A549 treated with dexamethasone at 1 μM for 4 hours (cell line): ENCODE measurements at places on chromosomes 3 and 15. TPM values are rescaled to one million over a fixed set of nuclear protein-coding genes. Genes with fewer than 3 reads are reported as not detected.

STRA6 gene
- total RNA-seq = 44.2 to 82.1 TPM (median 71.9 TPM) in 5 replicates

CACNA2D3 gene
- 0.15 to 0.43 TPM (median 0.23 TPM) in 5 replicates for total RNA-seq

SLC41A3 gene
- 22.7 to 25.4 TPM (median 23.9 TPM) in 5 replicates for total RNA-seq

RPS17 gene
- 3,722 to 5,028 TPM (median 3,855 TPM) in 5 replicates for total RNA-seq

ALDH1L1 gene
- 0.12 to 0.22 TPM (median 0.17 TPM) in 5 replicates for total RNA-seq

CPA3 gene
- not detected in 5 replicates for total RNA-seq

SLC6A11 gene
- 0.08 to 0.28 TPM (median 0.13 TPM) in 5 replicates for total RNA-seq

TMEM45A gene
- total RNA-seq = 1.7 to 2.8 TPM (median 2.4 TPM) in 5 replicates

CYB561D2 gene
- 13.8 to 17.4 TPM (median 15.7 TPM) in 5 replicates for total RNA-seq
